ENCODE measurements at places on chromosomes 2 and 18. TPM values are rescaled to one million over a fixed set of nuclear protein-coding genes. Genes with fewer than 3 reads are reported as not detected.
A peak's percentile ranks its signal among the peaks of the same experiment; 100 is the strongest.

GRCh38 chr2:218168635-218169462 lies 2.1 kb upstream of the CXCR1 start:
- peak; percentile 92 for ATAC-seq

DNA sequence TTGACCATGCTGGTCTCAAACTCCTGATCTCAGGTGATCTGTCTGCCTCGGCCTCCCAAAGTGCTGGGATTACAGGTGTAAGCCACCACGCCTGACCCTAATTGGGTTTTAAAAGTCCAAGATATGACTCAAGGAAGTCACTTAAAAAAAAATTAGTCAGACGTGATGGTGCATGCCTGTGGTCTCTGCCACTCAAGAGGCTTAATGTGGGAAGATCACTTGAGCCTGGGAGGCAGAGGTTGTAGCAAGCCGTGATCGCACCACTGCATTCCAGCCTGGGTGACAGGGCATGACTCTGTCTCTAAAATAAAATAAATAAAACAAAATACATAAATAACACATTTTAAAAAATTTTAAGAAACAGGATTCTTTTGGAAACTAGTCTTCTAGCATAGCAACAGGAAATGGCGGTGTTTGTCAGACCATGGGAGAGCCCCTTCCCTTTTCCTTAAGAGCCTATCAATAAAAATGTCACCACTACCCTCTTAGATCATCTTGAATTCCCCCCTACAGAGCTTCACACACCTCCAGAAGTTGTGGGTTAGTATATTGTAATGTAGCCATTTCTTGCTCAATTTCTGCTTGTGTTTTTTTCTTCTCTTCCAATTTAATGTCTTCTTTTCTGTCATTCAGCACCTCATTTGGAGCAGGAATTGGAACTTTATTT lies 20.1 kb downstream of the SFT2D3 start:
- ATAC-seq: no peak

- peak; percentile 50 for ATAC-seq
Measured at GRCh38 chr18:24702001-24702515, 241.6 kb downstream of the HRH4 start.

- ATAC-seq: no peak
Measured at GRCh38 chr18:77073336-77074093, 59.1 kb downstream of the MBP start.

DNA sequence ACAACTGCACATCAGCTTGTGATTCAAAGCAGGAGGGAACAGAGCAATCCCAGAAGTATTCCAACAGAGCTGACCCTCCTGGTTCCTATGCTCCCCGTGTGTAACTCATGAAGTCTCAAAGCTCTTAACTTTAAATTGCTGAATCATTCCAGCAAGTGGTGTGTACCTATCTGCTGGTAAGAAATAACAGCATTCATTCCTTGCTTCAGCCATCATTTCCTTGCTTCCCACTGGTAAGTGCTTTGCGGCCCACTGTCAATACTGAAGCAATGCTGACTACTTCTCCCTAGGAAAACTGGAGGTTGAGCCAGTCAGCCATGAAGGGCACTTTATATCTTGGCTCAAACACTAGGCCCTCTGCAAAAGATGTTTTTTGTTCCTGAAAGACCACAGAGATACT lies 222.4 kb downstream of the EXOC6B start:
- no peak for ATAC-seq

DNA sequence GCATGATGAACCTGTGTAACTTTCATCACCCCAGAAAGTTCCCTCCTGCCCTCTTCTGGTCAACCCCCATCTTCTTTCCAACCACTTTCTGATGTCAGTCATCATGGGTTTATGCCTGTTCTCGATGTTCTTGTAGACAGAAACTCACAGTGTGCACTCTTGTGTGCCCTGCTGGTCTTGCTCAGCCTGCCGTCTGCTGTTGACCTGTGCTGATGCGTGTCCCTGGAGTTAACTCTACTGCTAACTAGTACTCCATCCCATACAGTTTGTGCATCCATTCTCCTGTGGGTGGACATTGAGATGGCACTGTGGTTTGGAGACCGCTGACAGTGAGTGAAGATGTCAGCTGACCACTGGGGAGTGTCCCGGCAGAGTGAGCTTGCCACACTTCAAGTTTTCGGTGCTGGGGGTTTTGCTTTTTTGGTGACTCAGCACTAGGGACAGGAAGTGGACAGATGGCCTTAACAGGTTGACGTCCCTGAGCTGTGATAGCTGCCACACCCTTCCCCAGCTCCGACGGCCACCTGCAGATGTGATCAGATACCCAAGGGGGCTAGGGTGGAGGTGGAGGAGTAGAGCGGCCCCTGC lies 14.8 kb downstream of the KLHL29 start:
- ATAC-seq: no peak

- no peak for ATAC-seq
Measured at GRCh38 chr18:74420481-74420880, 36.6 kb downstream of the DIPK1C start.

GRCh38 chr2:120744817-120745216 lies 9.1 kb downstream of the GLI2 start:
- no peak for ATAC-seq

UPP2 gene
- 2.9 TPM for total RNA-seq

ANKRD30B gene
- total RNA-seq: 0.27 TPM

- ATAC-seq: no peak
Measured at GRCh38 chr2:101517758-101518271, 42.9 kb upstream of the RFX8 start.

CFAP65 gene
- 10.0 TPM for total RNA-seq

All from motor neuron (in vitro differentiated cells).